Endodermal cell (in vitro differentiated cells): ENCODE measurements at places on chromosomes 2 and 18. TPM values are rescaled to one million over a fixed set of nuclear protein-coding genes. Genes with fewer than 3 reads are reported as not detected.

SERPINB11 gene
- not detected in 2 replicates for total RNA-seq

MFSD6 gene
- 0.75 and 1.2 TPM in 2 replicates for total RNA-seq

IL1RN gene
- total RNA-seq = not detected in 3 replicates

SRBD1 gene
- 15.6 to 19.5 TPM (median 17.7 TPM) in 3 replicates for total RNA-seq

EIF2AK3 gene
- total RNA-seq = 24.4 and 26.3 TPM in 2 replicates

REG3A gene
- not detected in 2 replicates for total RNA-seq

REG1B gene
- total RNA-seq = not detected in 2 replicates

GPR39 gene
- 11.4 and 14.6 TPM in 2 replicates for total RNA-seq

DUSP2 gene
- total RNA-seq = 2.1 to 3.4 TPM (median 2.2 TPM) in 3 replicates

YWHAQ gene
- total RNA-seq = 226 to 357 TPM (median 353 TPM) in 3 replicates

- DNase-seq = no peak
Observed at GRCh38 chr18:867257-867656, 37.4 kb upstream of the ADCYAP1 start.

GRCh38 chr18:48954886-48955819 lies 4.4 kb upstream of the SMAD7 start:
- DNase-seq = peak; percentile 73

- DNase-seq = no peak
Observed at GRCh38 chr18:9946831-9947230, 33.0 kb downstream of the VAPA start.

- DNase-seq = no peak
Observed at GRCh38 chr2:241314226-241315092, 1.0 kb downstream of the HDLBP start.

DNA sequence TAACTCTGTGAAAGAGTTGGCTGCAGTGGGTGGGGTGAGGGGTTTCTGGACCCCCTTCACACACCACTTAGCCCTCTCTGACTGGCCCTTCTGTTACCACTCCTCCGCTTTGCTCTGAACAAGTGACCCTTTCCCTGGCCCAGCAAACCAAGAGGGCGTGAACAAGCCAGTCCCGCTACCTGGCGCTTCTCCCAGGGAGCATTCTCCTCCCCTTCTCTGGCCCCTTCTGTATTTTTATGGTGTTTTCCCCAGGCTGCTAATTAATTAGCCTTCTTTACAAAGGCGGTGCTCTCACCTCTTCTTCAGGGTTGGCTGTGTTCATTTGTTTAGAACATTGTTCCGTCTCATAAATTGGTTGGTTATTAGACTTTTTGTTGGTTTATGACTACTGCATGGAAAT lies 180.1 kb downstream of the MGAT5 start:
- no peak for DNase-seq

DNA sequence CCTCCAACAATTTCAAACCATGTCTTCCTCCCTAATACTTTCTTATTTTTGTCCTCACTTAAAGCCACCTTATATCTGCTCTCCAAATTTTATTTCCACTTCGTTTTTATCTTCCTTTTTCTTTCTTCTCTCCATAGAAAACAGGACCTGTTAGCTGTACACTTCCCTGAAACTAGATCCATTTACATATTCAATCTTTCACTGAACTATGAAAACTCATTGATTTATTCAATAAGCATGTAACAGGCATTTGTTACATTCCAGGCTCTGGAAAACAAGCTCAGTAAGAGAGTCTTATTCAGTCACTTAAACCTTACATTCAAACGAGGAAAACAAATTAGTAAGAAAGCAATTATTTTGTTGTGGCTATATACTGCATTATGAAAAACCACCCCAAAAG lies 1225.3 kb downstream of the SUCLG1 start:
- no peak for DNase-seq

DNA sequence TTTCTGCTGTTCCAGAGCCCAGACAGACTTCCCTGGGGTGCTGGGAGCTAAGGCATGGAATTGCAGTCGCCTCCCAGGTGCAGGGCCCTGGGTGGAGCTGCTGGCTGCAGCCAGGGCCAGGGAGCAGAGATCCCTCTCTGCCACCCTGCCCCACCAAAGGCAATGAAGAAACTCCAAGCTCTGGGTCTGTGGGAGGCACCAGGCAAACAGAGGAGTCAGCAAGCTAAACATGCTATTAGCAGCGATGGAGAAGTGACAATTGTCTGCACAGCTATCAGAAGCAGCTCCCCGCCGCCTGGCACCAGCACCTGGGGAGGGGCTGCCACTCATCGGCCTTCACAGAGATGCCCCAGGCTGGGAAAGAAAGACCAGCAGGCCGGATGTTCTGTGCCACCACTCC lies 28.0 kb upstream of the COX5B start:
- no peak for DNase-seq

DNA sequence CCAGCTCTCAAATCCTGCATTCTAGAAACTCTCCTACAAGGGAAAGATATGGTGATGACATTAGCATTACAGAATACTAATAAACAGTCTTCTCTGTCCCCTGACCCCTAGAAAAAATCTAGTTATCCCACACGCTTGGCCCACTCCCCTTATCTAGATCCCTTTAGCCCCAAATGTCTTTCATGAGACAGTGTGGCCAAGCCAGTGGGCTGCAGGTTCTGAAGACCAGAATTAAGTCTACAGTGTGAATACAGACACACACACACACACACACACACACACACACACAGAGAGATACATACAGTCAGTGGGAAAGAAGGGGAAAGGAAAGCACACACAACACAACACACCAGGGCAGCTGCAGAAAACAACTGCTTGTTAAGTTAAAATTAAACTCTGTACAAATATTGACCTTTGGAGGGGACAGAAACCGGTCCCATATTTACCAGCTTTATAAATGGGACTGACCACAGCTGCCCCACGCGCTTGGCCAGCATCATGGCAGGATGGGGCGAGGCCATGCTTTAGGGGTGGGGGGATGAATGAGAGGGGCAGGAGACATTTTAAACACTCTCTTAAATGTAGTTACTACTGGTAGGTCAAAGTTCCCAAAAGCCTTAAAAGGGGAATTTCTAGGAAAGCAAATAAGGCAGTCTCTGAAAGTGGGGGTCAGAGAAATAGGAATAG lies 49.1 kb downstream of the NHEJ1 start:
- DNase-seq = no peak

GRCh38 chr2:239519089-239519920 lies 118.5 kb upstream of the HDAC4 start:
- no peak for DNase-seq

DNA sequence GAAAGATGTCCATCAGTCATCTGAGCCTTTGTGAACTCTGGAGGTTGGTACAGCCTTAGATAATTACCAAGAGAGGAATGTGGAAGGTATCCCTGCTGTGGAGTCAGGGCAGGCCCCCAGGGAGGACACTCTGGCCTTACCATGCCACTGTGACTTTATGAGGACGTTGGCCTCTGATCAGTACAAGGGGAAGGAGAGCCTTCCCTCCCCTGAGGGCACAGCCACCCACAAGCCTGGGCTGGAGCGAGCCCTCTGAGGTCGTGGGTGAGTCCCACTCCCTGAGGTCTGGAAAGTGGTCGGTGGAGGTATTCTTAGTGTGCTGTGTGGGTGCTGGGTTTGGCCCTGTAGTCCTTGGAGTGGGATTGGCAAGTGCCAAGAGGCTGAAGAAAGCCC lies 91.6 kb downstream of the STPG4 start:
- DNase-seq = no peak

DNA sequence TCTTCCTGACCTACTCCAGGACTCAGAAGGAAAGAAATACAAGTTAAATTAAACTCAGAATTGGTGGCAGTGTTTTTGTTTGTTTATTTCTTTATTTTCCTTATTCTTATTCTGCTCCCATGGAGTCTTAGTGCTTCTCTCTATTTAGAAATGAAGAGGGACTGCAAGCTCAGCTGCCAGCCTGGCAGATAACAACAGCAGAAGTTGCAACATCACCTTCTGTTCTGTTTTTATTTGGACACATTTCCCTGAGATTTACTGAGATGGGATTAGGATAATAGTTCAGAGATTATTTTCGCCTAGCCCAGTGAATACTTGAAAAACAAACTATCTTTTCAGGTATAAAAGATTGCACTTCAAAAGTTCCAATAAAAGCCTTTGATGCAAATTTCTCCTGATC lies 70.4 kb upstream of the DTNA start:
- DNase-seq = no peak

- DNase-seq = no peak
Observed at GRCh38 chr2:182606728-182607681, 109.1 kb upstream of the DNAJC10 start.

DNA sequence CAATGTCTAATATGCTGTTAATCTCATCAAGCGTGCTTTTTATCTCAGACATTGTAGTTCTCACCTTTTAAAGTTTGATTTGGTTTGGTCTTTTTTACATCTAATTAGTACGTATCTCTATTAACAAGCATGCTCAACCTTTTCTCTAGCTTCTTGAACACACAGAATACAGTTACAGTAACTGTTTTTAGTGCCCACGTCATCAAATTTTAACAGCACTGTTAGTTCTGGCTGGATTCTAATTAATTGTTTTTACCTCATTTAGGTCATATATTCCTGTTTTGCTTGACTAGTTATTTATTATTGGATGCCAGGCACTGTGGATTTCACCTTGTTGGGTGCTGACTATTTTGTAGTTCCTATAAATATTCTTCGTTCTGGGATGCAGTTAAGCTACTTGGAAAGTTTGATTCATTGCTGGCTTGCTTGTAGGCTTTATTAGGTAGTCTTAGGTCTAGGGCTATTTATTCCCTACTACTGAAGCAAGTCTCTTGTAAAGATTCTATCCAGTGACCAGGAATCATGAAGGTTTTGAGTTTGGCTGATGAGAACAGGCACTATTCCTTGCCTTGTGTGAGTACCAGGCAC lies 263.0 kb downstream of the ETAA1 start:
- DNase-seq = no peak

GRCh38 chr2:236916181-236916580 lies 169.5 kb upstream of the COPS8 start:
- no peak for DNase-seq

GRCh38 chr2:234828382-234829073 lies 123.3 kb upstream of the SH3BP4 start:
- DNase-seq = no peak

DNA sequence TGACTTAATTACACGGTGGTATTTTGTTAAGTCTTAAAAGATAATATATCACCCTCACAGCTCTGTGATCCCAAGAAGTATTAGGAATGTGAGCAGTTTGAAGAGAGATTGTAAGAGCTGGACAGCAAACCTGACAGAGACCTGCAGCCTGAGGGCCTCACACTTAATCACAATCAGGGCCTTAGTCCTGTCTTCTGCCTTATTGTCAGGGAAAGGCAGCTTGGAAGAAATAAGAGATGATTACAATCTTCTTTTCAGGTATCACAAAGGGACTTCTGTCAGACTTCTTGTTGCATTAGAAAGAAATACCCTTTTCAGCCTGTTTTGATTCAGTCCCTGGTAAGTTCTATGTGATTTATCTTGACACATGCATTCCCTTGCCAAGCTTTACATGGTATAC lies 1433.8 kb upstream of the SLC39A10 start:
- DNase-seq = no peak
